ENCODE measurements at places on chromosomes 1 and 21.

DNA sequence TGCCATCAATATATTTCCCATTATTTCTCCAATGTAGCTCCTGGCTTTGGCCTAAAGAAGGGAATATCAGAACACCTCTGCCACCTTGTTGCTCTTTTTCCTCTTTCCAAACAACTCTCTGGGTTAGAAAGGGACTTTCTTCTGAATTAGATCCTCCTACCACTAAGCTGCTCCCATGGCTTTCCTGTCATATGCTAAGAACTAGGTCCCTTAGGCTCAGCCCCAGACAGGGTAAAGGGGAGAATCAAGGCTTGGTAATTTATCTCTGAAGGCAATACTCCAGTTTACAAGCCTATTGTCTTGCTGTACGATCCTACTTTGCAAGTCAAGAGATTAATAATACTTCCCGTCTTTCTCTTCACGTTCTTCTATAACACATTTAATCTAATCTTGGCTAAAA lies 373.2 kb upstream of the DAB1 start:
- no peak for DNase-seq

DNA sequence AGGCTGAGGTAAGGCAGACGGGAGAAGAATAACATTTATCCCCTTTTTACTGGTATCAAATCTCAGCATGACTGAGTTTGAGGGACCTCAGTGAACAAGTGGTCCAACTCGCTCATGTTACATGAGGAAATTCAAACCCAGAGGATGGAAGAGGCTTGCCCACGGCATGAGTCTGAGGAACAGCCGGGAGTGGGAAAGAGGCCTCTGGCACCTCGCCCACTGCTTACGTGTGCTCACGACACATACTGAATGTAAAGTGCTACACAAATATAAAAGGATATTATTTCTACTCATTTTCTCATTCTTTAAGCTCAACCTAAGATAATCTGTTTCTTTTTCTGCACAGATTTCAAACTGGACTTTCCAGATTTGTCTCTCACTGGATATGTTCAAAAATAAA lies 14.7 kb downstream of the BEND5 start:
- DNase-seq: no peak

DNA sequence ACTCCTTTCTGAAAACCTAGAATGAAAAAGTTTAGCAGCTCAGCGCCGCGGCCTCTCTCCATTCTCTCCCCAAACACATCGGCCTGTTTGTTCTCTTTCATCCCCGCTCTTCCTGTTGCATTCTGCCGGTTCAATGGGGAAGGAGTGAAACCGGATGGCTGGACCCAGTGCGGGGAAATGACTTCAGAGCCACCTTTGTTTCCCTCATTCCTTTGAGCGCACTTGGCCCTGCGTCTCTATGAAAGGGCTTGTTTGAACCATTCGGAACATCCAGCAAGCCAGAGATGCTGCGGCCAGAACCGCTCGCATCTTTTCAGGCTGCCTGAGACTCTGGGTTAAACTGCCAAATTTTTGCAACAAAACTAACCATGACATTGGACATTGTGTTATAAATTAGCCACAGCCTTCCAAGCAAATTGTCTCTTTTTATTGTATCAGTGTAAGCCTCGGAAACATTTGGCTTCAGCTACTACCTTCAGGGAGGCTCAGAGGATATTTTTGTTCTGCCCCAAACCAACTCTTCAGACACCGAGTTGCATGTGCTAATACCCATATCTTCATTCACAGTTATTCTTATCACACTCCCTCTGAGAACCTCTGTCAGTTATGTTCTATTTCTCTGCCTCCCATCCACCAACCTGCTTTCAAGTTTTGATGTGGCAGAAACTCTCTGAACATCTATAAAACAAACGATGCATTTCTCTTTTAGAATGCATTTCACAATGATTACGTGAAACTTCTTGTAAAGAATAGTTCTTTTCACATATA lies 5.1 kb upstream of the OLIG1 start:
- DNase-seq: no peak

GRCh38 chr1:27118440-27118689 lies 36.6 kb downstream of the SLC9A1 start:
- no peak for DNase-seq

DNA sequence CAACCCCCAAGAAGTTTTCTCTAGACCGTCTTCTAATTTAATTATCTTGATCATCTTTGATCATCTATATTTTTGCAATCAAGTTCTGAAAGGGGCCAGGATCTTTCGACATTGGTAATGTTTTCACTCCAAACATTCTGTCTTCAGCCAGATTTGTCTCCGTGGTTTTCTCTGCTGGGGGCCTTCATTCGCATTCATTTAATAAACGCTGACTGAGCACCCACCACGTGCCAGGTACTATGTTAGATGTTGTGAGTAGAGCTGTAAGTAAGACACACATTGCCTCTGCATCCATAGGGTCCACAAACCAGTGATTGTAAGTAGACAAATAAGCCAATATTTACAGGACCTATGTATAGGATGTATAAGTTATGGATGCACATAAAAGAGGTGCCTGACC lies 134.5 kb upstream of the MROH9 start:
- DNase-seq: no peak

- no peak for DNase-seq
Observed at GRCh38 chr1:3590139-3590763, 21.1 kb downstream of the MEGF6 start.

GRCh38 chr1:101291562-101292380 lies 55.0 kb downstream of the S1PR1 start:
- DNase-seq: peak; percentile 59

- no peak for DNase-seq
Observed at GRCh38 chr1:14590411-14591180, 7.9 kb upstream of the KAZN start.

DNA sequence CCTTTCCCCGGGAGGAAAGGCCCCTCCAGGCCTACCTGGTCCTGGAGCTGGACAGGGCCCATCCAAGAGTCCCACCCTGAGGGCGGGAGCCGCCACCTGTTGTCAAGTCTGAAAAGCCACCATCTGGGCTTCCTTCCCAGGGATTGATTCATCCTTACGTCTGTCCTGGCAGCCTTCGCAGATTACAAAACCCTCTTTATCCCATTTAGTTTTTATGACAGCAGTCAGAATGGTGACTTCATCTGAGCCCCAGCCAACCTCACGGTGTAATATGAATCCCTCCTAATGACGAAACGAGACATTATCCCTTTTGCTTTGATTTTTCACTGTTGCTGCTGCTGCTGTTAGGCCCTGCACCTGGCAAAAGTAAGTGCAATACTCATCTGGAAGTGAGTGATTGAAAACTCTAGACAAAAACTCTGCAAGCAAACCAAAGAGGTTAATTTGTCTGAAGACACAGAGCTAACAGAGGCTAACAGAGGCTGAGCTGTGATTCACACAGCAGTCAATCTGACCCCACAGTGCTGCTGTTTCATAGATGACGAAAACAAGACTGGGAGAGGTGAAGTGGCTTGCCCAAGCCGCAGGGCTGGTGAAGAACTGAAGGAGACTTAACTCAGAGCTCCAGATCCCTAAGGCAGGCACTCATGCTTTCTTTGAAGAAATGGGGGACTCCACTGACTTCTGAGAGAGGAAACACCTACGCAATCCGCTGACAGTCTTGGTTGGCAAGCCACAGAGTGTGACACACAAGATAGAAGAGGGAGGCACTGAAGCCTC lies 30.0 kb upstream of the S100A7 start:
- DNase-seq: peak; percentile 83

DNA sequence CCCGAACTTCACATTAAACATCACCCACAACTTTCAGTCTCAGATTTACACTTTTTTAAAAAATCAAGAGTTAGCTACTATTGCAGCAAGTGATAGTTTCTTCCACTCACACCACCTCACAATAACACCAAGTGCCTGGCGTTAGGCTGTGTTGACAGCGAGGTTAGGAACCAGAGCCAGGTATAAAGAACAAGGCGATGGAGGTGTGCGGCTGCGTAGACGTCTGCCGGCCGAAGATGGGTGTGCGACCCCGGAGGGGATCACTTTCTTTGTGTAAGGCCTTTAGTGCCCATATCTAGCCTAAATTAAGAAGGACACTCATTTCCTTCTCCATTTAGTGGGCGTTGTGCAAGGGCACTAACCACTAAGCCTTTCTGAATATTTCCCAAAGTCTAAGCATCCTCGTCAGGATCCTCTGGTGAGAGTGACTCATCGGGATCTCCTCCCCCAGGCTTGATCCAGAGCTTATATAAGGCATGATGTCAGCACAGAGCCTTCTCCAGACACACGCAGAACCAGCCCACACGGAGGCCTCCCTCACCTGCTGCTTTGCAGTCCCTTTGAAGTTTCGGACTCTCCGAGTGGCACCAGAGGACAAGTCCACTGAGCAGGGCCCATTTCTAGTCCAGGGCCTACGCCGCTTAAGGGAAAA lies 11.8 kb downstream of the NHLH2 start:
- no peak for DNase-seq

DNA sequence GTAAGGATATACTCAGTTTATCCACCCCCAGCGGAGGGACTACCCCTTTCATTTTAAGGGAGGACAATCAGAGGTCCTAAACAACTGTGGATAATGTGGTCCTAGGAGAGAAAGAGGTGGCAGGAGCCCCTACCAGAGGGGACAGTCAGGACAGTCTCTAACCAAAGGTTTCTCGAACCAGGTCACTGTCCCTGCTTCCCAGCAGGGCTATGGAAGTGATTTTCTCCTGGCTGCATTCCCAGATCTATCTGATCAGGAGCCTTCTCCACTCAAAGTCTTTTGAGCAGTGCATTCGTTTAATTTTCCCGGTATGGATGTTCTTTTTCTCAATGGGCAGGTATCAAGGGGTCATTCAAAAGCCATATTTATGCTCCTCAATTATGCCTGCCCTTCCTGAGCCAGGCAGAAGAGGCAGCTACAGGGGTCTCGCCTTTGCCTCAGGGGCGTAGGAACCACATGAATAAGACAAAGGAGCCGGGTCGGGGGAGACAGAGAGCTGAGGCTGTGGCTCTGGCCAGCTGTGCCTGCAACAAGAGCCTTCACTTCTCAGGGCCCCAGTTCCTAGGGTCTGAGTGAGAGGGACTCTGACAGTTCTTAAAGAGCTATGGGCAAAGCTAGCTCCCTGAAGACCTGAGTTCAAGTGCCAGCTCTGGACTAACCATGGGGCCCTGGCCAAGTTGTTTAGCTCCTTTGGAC lies 62.5 kb upstream of the DMRTB1 start:
- no peak for DNase-seq

- DNase-seq: no peak
Observed at GRCh38 chr1:9768983-9769382, 54.8 kb downstream of the CLSTN1 start.

DNA sequence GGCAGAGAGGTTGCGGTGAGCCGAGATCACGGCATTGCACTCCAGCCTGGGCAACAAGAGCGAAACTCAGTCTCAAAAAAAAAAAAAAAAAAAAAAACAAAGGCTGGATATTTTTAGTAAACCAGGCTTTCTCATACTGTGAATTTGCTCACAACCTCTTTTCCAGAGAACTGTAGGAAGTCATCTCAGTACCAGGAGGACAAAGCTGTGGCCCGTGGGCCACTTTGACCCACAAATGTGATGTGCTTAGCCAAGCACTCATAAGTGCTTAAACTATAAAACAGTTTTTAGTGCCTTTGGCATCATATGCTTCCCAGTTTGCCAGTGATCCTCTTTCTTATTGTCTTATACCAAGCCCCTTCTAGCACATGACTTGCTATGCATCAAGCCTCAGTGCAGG lies 46.5 kb downstream of the RNF11 start:
- no peak for DNase-seq

DNA sequence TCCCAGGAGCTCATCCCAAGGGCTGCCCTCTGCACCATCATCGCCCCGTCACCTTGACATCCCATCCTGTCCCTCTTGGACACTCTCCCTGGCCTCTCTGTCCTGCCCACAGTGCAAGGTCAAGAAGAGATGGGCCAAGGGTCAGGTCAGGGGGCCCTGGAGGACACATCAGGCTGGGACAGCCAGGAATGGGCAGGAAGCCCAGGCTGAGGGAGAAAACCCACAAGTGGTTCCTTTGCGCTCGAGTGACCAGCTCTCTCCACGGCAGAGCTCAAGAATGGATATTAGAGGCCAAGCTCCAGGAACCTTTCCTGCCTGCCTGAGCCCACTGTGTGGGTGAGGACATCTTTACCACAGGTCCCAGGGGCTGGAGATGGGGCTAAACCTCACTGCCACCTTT lies 41.0 kb downstream of the KCNN3 start:
- no peak for DNase-seq

DNA sequence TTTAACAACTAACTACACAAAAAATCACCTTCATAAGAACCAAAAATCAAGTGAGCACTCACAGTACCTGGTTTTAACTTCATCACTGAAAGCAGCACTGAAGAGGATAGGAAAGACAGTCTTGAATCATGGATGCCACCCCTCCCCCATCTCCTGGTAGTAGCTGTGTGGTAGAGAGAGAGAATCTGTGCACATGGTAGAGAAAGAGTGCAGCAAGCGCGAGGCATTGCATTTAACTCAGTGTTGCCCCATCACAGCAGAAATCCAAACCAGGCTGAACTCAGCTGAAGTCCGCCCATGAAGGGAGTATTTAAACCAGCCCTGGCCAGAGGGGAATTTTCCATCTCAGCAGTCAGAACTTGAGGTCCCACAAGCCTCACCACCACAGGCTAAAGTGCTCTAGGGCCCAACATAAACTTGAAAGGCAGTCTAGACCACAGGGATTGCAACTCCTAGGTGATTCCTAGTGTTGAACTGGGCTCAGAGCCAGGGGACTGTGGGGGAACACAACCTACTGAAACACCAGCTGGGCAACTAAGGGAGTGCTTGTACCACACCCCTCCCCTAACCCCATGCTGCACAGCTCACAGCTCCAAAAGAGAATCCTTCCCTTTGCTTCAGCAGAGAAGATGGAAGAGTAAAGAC lies 38.4 kb downstream of the VAV3 start:
- peak; percentile 22 for DNase-seq

DNA sequence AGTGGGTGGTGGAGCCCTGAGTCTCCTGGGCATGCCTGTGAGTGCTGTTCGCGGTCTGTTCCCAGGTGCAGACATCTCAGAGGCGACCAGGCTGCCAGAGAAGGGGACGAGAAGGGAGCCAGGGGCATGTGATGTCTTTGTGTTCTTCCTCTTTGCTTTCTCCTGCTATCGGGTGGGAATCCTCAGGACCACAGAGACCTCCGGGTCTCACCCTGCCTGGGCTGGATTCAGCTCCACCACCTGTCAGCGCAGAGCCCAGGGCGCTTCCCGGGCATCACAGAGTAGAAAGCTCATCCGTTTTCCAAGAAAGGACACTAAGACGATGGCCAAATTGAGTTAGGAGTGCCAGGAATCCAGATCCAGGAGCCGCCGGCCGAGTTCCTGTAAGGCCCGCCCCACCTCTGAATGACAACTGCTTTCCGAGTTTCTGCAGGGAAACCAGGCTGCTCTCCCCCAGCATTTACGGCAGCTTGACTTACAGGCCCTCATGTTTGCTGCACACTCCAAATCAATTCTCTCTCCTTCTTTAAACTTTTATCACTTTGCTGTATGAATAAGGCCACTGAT lies 130.8 kb downstream of the CAMTA1 start:
- no peak for DNase-seq

GRCh38 chr1:3919706-3920105 lies 19.6 kb upstream of the C1orf174 start:
- no peak for DNase-seq

DNA sequence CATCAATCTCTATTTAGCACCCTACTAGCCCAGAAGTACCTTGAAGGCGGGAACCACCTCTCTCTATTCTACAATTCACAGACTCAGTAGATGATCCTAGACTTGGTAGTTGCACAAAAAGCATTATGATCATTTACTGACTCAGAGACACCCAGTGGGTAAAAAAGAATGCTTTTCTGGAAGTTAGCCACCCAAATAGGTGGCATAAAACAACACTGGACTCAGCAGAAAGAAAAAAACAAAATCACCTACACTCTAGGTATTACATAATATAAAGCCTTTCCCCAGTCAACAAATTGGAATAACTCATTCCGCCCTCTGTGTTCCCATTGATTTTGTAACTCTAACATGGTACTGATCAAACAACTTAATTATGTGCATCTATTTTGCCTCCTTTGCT lies 126.3 kb downstream of the PTPN14 start:
- DNase-seq: no peak

Data from femur (tissue), 1 donor.